ENCODE measurements at places on chromosomes 4 and X. TPM values are rescaled to one million over a fixed set of nuclear protein-coding genes. Genes with fewer than 3 reads are reported as not detected.

The FRMPD3 gene
- total RNA-seq, result 0.24 TPM

The KIT gene
- total RNA-seq, result not detected

The MCTS1 gene
- 49.8 TPM for total RNA-seq

The CHRNA9 gene
- 0.16 TPM for total RNA-seq

The CTAG1A gene
- not detected for total RNA-seq

The HSFX4 gene
- not detected for total RNA-seq

The BEX1 gene
- total RNA-seq, result not detected

The NLRP2B gene
- not detected for total RNA-seq

The REELD1 gene
- total RNA-seq, result 2.6 TPM

The TMEM35A gene
- total RNA-seq, result not detected

The CD38 gene
- total RNA-seq, result 5.8 TPM

The FABP2 gene
- total RNA-seq, result not detected

The SPARCL1 gene
- total RNA-seq, result not detected

The STK32B gene
- total RNA-seq, result not detected

The ARHGAP24 gene
- 155 TPM for total RNA-seq

The CORIN gene
- total RNA-seq, result not detected

The CFP gene
- total RNA-seq, result 0.91 TPM

The TMEM31 gene
- not detected for total RNA-seq

The LARP7 gene
- total RNA-seq, result 56.9 TPM

The KCNIP4 gene
- total RNA-seq, result not detected

The PPEF2 gene
- total RNA-seq, result 0.35 TPM

The ANXA3 gene
- total RNA-seq, result 0.64 TPM

The KLB gene
- 0.18 TPM for total RNA-seq

The NEIL3 gene
- 0.35 TPM for total RNA-seq

The GUCY1B1 gene
- total RNA-seq, result 0.39 TPM

The PLP1 gene
- not detected for total RNA-seq

The BTC gene
- not detected for total RNA-seq

The FRG2 gene
- total RNA-seq, result not detected

The USP17L25 gene
- total RNA-seq, result not detected

The ZNF630 gene
- total RNA-seq, result not detected

The RHOXF2 gene
- total RNA-seq, result not detected

The TRIM61 gene
- total RNA-seq, result 3.6 TPM

The MAGEA2B gene
- not detected for total RNA-seq

The CTAG2 gene
- total RNA-seq, result not detected

The TMPRSS11D gene
- total RNA-seq, result not detected

The F8A3 gene
- total RNA-seq, result 9.4 TPM

The CENPVL2 gene
- total RNA-seq, result not detected

The CAPN6 gene
- total RNA-seq, result not detected

The NUP62CL gene
- total RNA-seq, result 1.4 TPM
